ENCODE measurements at places on chromosomes 2 and 18. TPM values are rescaled to one million over a fixed set of nuclear protein-coding genes. Genes with fewer than 3 reads are reported as not detected.

GRCh38 chr2:228688007-228688645 lies 506.6 kb upstream of the SPHKAP start:
- no peaks in the 10 kb centered on the region for H3K4me1 ChIP-seq
- DNase-seq = no peak
- no peak overlapping the region for H3K27ac ChIP-seq
- H3K36me3 ChIP-seq = no peaks in the 10 kb centered on the region

GRCh38 chr2:223613017-223613950 lies 11.1 kb upstream of the SCG2 start:
- no peak for DNase-seq
- H3K4me1 ChIP-seq = no peaks in the 10 kb centered on the region
- peaks cover 25% of the 10 kb centered on the region for H3K27me3 ChIP-seq
- no peak overlapping the region for H3K27ac ChIP-seq
- H3K4me3 ChIP-seq = no peak overlapping the region
- H3K36me3 ChIP-seq = no peaks in the 10 kb centered on the region

DNA sequence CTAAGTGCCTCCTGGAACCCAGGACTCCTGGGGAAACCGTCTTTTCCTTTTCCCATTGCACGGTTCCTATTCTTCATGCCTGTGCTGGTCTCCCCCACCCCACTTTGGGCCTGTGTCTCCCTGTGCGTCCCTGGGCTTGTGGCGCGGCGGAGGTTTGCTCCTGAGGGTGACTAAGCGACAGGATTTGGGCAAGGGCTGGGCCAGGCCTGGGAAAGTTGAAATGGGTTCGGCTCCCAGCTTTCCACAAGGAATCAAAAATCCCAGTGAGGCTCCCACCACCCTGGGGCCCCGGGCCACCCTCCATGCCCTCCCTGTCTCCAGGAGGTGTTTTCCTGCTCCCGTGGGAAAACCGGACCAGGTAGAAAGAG lies 197.6 kb downstream of the NDUFA10 start:
- H3K27me3 ChIP-seq = peaks cover 2% of the 10 kb centered on the region
- DNase-seq = no peak
- no peak overlapping the region for H3K27ac ChIP-seq
- H3K36me3 ChIP-seq = no peaks in the 10 kb centered on the region
- H3K4me1 ChIP-seq = no peaks in the 10 kb centered on the region

DNA sequence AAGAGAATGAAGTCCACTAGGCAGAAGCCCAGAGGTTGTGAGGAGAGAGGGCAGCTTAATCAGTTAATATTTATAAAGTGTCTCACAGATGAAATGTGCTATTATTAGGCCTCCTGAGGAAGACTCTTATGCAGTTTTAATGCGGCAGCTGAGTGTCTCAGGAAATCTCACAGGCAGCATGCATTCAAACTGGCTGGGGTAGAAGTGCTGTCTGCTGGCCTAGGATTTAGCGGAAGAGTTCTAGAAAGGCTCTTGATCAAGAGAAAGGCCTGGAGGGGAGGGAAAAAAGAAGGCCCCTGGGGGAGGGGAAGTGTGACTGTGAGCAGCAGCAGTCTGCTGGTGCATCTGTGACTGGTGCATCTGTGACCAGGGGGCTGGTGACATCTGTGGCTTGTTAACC lies 133.0 kb downstream of the FSHR start:
- no peaks in the 10 kb centered on the region for H3K36me3 ChIP-seq
- H3K4me1 ChIP-seq = no peaks in the 10 kb centered on the region
- no peak overlapping the region for H3K27ac ChIP-seq
- no peak overlapping the region for H3K4me3 ChIP-seq
- DNase-seq = no peak
- no peaks in the 10 kb centered on the region for H3K27me3 ChIP-seq

Gene MTLN
- 79.6 TPM for total RNA-seq
